Stimulated activated CD4-positive, alpha-beta T cell treated with anti-CD3 and anti-CD28 coated beads, Interleukin-2, amount 100 ng/mL, for 48 hours (primary cell): ENCODE measurements at places on chromosomes 2 and 18.
A peak's percentile ranks its signal among the peaks of the same experiment; 100 is the strongest.

- no peak for DNase-seq
Measured at GRCh38 chr2:16513626-16514025, 152.0 kb downstream of the CYRIA start.

DNA sequence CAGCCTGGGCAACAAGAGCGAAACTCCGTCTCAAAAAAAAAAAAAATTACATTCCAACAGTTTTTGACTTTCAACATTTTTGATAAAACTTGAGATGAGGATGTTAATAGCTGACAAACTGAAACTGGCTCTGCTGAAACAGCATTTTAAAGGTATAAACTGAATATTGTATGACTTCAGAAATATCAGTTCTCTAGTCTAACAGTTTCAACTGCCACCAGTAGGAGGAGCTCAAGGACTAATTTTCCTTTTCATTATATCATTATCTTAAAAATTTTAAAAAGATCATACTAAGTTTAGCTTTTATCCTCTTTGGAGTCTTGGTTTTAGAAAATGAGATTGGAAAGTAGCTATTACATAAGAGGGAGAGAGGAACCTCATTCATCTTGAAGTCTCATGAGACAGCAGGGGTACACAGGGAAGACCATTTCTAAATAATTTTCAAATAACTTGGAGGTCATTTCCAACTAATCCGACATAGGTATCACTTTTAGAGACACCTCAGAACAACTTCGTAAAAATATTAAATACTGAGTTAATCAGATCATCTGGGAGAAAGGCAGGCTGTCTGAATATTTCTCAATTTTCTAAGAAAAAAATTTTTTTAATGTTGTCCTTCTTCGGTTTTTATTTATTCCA is 37.6 kb upstream of the MCM6 start:
- peak; percentile 46 for DNase-seq

DNA sequence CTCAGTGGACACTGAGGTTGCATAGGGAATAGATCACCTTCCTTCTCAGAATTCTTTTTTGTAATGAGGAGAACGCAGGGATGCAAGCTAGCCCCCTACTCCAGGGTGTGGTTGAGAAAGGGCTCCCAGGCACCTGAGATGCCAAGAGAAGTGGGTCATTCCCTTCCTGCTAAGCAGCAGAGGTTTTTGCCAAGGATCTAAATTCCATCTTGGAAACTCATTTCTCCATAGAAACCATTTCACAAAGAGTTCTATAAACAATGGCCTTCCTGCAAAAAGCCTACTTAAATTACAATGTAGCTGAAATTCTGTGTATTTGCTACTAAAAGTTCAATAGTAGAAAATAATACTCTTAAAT is 3.7 kb upstream of the PPP3R1 start:
- no peak for DNase-seq

DNA sequence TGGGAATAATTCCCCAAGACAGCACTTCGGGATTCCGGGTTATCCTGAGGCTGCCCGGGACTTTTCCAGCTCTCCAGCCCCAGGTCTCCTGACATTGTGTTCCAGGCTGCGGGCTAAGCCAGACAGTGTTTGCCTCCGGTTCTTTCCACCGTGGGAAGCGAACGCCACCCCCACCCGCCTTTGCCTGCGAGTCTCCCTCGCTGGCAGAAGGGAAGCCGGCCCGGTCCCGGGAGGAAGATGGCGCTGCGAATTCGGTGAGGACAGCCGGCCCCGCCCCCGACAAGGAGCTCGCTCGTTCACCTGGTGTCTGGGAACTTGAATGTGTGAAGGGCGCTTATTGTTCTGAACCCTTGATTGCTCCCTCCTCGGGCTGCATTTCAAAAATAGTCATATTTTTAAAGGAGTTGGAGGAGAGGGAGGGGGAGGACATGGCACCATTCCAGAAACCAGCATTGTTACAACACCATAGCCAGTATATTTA is 2.9 kb downstream of the LRATD1 start:
- DNase-seq, result no peak

DNA sequence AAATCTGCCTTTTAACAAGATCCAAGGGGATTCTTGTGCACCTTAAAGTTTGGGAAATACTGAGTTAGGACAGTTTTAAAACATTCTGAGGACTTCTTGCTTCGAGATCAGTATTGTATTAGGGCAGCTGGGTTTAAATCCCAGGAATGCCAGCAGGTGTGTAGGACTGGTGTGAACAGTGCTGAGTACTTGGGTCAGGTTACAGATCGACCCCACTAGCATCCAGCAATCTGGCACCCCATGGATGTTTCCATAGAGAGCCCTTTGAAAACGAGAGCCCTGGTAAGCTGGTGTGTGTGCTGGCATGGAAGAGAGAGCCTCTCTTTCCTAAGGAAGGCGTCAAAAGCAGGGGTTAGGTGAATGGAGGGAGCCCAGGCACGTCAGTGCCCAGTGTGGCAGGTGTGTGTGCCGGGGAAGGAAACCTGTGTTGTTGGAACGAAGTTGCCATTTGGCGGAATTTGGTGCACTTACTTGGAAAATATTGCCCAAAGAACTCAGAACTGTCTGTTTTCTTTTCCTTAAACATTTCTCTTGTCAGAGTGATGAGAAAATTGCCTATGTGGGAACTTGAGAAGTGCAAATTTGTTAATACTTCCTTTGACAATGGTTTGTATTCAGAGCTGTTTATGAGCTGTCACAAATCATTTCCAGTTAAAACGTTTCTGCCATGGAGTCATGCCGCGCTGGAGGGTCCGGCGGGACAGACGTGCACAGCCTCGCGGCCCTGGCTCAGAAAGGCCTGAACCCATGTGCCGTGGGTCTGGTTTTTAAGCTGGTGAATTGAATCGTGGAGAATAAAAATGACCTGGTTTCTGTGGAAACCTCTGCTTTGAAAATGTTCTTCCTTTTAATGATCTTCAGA is 38.1 kb downstream of the LDLRAD4 start:
- DNase-seq, result no peak

DNA sequence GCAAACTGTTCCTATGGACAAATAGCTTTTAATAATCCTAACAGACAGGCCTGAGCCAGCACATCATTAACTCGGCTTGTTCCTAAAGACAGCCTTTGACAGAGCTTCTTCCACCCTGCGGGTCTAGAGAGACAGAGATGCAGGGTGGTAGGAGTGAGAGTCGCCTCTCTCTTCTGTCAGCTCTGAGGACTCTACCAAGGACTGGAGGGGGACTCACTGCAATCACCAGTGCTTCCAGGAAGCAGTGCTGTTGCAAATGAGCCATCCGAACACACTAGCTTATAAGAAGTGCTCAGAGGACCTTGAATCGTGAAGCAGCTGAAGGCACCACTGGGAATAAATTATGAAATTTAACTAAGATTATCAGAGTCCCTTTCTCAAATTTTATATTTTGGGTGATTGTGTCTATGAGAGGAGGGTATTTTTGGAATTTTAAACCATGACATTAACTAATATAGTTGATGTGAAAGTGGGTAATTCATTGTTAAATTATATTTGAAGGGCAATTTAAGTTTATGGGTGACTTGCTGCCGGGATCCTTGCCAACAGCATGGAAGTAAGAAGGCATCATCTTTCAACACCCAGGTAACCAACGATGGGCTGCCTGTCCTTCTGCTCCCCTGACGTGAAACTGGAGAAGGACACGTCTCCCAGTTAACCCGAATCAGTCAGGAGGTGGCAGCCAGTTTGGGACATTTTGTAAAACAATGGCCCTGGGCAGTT is 43.6 kb upstream of the PXDN start:
- no peak for DNase-seq

GRCh38 chr18:74994502-74995418 is 214.2 kb downstream of the PTGR3 start:
- DNase-seq, result no peak

DNA sequence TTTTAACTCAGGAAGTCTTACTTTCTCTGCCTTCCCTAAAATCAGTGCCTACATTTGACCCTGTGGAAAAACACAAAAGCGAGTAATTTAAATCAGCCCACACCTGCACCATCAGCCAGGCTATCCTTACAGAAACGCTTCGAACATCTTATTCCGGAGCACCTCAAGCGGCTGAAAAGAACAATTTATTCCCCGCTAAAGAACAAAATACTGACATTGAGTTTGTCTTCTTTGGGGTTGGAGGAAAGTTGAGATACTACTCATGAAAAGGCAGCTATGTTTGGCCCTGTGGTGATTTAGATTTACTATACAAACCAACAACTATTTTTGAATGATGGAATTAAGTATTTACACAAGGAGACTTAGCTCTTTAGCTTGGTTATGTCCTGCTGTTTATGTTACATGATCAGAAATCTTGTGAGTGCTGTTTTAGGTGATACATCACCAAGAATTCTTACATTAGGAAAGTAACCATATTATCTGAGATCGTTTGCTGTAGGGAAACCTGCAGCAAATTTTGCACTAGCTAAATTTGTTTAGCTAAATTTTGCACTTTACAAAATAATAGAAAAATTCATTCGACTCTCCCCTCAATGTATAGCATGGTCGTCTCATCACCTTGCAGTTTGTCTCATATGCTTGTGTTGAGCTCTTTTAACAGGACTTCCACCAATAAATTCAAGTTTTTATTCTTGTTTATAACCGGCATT is 158.8 kb upstream of the SIX2 start:
- DNase-seq, result no peak

- DNase-seq, result no peak
Measured at GRCh38 chr18:31587529-31587928, 4.1 kb upstream of the TTR start.

GRCh38 chr2:173854141-173854540 is 111.0 kb downstream of the SP3 start:
- DNase-seq, result no peak

GRCh38 chr2:191247381-191248057 is 2.3 kb downstream of the MYO1B start:
- no peak for DNase-seq

GRCh38 chr2:61632276-61633169 is 94.4 kb upstream of the XPO1 start:
- DNase-seq, result no peak

GRCh38 chr2:126761256-126761980 is 105.5 kb downstream of the GYPC start:
- DNase-seq, result no peak

- no peak for DNase-seq
Measured at GRCh38 chr18:25176518-25177042, 175.4 kb downstream of the ZNF521 start.

GRCh38 chr18:37407571-37407970 is 158.0 kb downstream of the CELF4 start:
- DNase-seq, result no peak

- DNase-seq, result no peak
Measured at GRCh38 chr2:30282081-30282480, 50.7 kb downstream of the LBH start.
